ENCODE measurements at places on chromosomes 2 and 18. TPM values are rescaled to one million over a fixed set of nuclear protein-coding genes. Genes with fewer than 3 reads are reported as not detected.

GRCh38 chr2:107529146-107529545, 297.5 kb upstream of the RGPD4 start:
- H3K27ac ChIP-seq, result no peak overlapping the region
- no peaks in the 10 kb centered on the region for H3K27me3 ChIP-seq
- H3K36me3 ChIP-seq, result no peaks in the 10 kb centered on the region
- H3K4me3 ChIP-seq, result no peak overlapping the region
- no peak for DNase-seq

KRTCAP3 gene
- total RNA-seq, result 8.3 TPM

DNA sequence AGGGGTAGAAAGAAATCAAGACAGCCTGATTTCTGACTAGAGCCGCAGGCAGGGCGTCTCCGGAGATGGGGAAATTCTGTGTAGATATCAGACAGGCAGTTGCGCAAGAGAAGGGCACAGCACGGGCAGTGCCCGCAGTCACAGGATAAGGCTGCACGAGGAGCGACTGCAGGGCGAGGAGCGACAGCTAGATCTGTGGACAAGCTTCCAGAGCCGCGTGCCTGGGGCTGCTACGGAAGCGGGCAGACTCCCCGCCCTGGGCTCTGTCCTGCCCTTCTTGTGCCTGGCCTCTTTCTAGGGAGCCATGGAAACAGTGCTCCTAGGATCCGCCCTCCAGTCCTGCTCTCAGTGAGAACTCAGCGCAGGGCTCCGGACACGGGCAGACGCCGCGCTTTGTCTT, 12.6 kb downstream of the MC5R start:
- no peak for DNase-seq
- H3K27ac ChIP-seq, result no peak overlapping the region
- peaks cover 17% of the 10 kb centered on the region for H3K27me3 ChIP-seq
- H3K4me1 ChIP-seq, result no peaks in the 10 kb centered on the region
- H3K4me3 ChIP-seq, result no peak overlapping the region

- no peak overlapping the region for H3K27ac ChIP-seq
- H3K4me3 ChIP-seq, result no peak overlapping the region
- no peak for DNase-seq
- no peaks in the 10 kb centered on the region for H3K4me1 ChIP-seq
- no peaks in the 10 kb centered on the region for H3K36me3 ChIP-seq
- H3K27me3 ChIP-seq, result peaks cover 8% of the 10 kb centered on the region
Observed at GRCh38 chr2:105175231-105175630, 66.3 kb upstream of the GPR45 start.

NLRC4 gene
- not detected for total RNA-seq

GRCh38 chr18:2657788-2658458, 2.4 kb downstream of the SMCHD1 start:
- no peaks in the 10 kb centered on the region for H3K27me3 ChIP-seq
- peaks cover 45% of the 10 kb centered on the region for H3K4me1 ChIP-seq
- peak overlapping the region; percentile 81 for H3K27ac ChIP-seq
- H3K4me3 ChIP-seq, result peak overlapping the region; percentile 85
- no peak for DNase-seq

DNA sequence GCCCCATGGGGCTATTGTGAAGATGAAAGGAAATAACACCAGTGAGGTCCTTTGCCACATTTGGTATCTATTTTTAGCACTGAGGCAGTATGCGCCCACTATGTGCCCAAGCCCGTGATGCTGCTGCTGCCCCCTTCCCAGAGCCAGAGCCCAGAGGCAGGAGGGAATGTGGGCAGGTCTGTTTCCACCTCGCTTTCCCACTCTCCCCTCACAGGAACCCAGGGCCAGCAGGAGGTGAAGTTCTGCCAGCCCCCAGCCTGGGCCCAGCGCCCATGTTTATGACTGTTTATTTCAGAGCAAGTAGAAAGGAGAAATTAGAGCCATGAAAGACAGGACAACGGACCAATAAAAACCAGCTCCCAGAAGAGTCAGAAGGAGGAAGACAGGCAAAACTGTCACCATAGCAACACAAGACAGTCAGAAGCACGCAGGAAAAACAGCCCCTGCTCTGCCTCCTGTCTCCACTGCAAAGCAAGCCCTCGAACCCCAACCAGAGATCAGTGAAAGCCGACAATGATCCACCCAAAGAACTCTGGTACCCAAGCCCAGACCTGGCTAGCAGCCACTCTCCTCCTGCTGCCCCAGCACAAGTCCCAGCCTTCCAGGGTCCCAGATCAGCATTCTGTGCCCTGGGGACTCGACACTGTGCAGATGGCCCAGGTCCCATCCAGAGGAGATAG, 1.4 kb downstream of the CYRIA start:
- peaks cover 20% of the 10 kb centered on the region for H3K4me1 ChIP-seq
- no peaks in the 10 kb centered on the region for H3K36me3 ChIP-seq
- no peak for DNase-seq
- peaks cover 26% of the 10 kb centered on the region for H3K27me3 ChIP-seq
- H3K4me3 ChIP-seq, result peak overlapping the region; percentile 60
- no peak overlapping the region for H3K27ac ChIP-seq

DES gene
- not detected for total RNA-seq

APLF gene
- total RNA-seq, result 2.7 TPM

- no peak overlapping the region for H3K4me3 ChIP-seq
- DNase-seq, result no peak
- no peaks in the 10 kb centered on the region for H3K36me3 ChIP-seq
- no peaks in the 10 kb centered on the region for H3K4me1 ChIP-seq
- H3K27me3 ChIP-seq, result peaks cover 7% of the 10 kb centered on the region
- H3K27ac ChIP-seq, result no peak overlapping the region
Observed at GRCh38 chr2:29475499-29475898, 360.3 kb downstream of the CLIP4 start.

SKA1 gene
- total RNA-seq, result 51.4 TPM

DNA sequence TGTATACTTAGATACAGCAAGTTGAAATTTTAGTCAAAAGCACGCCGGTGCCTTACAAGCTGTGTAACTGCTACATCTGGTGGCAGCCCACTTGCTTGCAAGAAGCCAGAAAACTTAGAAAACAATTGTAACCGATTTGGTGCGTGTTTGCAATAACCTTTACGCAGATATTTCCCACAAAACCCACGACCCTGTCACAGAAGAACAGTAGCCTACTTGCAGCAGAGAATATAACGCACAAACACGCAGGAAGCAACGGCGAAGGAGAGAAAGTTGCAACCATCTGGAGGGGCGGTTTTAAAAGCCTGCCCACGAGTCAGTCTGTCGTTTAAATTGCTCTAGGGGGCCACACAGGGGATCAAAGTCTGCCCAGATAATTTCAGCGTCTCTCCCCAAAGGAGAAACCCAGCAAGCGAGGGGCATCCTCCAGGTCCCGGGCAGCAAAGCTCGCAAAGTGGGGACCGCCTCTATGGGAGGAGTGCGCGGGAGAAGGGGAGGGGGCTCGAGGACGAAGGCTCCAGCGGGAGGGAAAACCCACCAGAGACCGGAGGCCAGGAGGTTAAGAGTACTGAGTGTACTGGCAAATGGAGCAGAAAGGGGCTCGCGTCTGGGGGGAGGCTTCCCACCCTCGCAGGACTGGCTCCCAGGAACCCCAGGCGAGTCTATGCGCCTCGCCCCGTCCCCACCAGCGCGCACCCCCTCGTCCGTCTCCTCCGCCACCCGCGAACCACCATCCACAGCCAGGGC, 1.1 kb downstream of the TLK1 start:
- peak overlapping the region; percentile 100 for H3K4me3 ChIP-seq
- H3K27ac ChIP-seq, result peak overlapping the region; percentile 97
- peaks cover 9% of the 10 kb centered on the region for H3K36me3 ChIP-seq
- peak; percentile 56 for DNase-seq
- H3K4me1 ChIP-seq, result peaks cover 64% of the 10 kb centered on the region

AKAIN1 gene
- total RNA-seq, result not detected

DNA sequence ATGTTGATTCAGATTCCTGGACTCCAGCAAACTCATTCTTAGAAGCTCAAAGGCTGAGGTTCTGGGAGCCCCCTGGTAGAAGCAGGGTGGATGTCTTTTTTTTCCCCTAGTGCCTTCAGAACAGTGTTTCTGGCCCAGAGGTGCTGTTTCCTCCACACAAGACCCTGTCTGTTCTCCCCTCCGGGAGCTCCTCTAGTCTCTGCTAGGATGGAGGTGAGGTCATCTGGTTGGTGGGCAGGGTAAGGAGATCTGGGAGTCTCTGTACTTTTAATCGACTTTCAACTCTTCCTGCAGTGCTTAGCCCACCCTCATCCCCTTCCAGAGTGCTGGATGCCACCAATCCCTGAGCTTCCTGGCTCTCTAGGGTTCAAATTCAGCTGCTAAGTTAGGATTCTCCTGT, 192.0 kb downstream of the SH3BP4 start:
- no peak for DNase-seq
- H3K36me3 ChIP-seq, result no peaks in the 10 kb centered on the region
- no peaks in the 10 kb centered on the region for H3K4me1 ChIP-seq
- H3K4me3 ChIP-seq, result no peak overlapping the region
- peaks cover 4% of the 10 kb centered on the region for H3K27me3 ChIP-seq

DNA sequence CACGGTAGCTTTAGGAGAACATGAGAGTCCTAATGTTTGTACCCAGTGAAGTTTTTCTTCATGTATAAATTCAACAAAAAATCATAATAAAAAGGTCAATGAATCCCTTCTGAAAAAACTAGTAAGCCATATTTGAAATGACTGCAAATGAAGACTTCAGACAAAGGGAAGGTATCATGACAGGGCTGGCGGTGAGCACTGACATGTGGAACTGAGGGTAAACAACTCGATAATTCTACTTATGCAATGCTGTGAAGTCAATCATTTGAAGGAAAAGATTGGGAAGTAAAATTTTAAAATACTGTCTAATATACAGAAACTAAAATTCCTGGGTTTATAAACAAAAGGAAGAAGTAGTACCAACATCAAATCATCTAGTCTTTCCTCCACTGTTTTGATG, 190.2 kb upstream of the COPS8 start:
- peaks cover 7% of the 10 kb centered on the region for H3K27me3 ChIP-seq
- H3K36me3 ChIP-seq, result no peaks in the 10 kb centered on the region
- no peaks in the 10 kb centered on the region for H3K4me1 ChIP-seq
- H3K4me3 ChIP-seq, result no peak overlapping the region
- no peak for DNase-seq
- H3K27ac ChIP-seq, result no peak overlapping the region

- H3K27ac ChIP-seq, result no peak overlapping the region
- peaks cover 32% of the 10 kb centered on the region for H3K36me3 ChIP-seq
- DNase-seq, result no peak
- H3K27me3 ChIP-seq, result no peaks in the 10 kb centered on the region
- no peak overlapping the region for H3K4me3 ChIP-seq
Observed at GRCh38 chr2:134352844-134353243, 99.0 kb downstream of the MGAT5 start.

TEX44 gene
- total RNA-seq, result not detected

NT5DC4 gene
- not detected for total RNA-seq

RGPD5 gene
- 12.1 TPM for total RNA-seq

DNA sequence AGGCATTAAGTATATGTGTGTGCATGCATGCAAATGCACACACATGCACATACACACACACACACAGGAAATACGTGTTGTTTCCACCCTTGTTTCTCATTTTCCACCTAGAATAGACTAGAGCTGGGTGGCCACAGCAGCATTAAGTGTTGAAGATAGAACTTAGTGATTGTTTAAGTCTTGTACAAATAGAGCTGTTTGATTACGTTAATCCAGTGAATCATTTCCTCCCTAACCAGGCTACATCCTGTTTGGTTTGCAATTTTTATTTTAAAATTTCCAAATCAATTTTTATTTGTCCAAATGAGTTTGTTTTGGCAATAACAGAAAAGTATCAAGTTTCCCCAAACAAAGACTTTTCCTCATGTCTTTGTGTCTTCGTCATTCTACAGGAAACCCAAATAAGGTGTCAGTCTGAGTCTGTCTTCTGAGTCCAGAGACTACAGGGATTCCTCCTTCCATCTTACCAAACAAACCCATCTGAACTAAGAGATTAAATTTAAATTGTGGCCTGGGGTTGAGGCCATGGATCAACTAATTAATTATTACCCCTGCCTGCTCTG, 74.6 kb upstream of the GALNT5 start:
- no peaks in the 10 kb centered on the region for H3K36me3 ChIP-seq
- peaks cover 7% of the 10 kb centered on the region for H3K4me1 ChIP-seq
- H3K27me3 ChIP-seq, result peaks cover 4% of the 10 kb centered on the region
- no peak overlapping the region for H3K4me3 ChIP-seq
- H3K27ac ChIP-seq, result no peak overlapping the region

DNA sequence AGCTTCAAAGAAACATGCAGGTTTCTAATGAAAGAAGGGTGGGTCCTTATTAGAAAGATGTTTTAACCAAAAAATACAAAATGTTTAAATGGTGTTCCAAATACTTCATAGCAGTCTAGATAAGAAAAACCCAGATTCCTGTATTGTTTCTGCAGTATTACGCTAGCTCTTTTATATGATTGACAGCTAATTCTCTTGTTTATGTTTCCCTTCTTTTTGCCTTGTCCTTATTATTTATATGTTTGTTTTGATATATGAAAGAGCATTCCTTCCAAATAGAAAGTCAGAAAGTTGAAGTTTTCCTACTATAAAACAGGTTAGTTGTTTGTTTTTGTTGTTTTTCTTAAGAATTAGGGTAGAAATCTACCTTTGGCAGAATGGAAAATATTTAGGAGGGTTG, 41.1 kb upstream of the PNPT1 start:
- peaks cover 2% of the 10 kb centered on the region for H3K27me3 ChIP-seq
- DNase-seq, result no peak
- H3K27ac ChIP-seq, result no peak overlapping the region
- H3K4me3 ChIP-seq, result no peak overlapping the region
- no peaks in the 10 kb centered on the region for H3K36me3 ChIP-seq

SLC4A3 gene
- not detected for total RNA-seq

GRCh38 chr18:57833441-57834101, 30.5 kb upstream of the ATP8B1 start:
- peak; percentile 16 for DNase-seq
- H3K4me3 ChIP-seq, result peak overlapping the region; percentile 33
- H3K36me3 ChIP-seq, result peaks cover 20% of the 10 kb centered on the region
- H3K27me3 ChIP-seq, result peaks cover 5% of the 10 kb centered on the region
- peaks cover 41% of the 10 kb centered on the region for H3K4me1 ChIP-seq

GRCh38 chr2:33510586-33510968, 34.1 kb downstream of the RASGRP3 start:
- no peak overlapping the region for H3K27ac ChIP-seq
- H3K36me3 ChIP-seq, result peaks cover 15% of the 10 kb centered on the region
- H3K4me1 ChIP-seq, result no peaks in the 10 kb centered on the region

FKBP1B gene
- total RNA-seq, result 1.9 TPM

- DNase-seq, result no peak
- no peak overlapping the region for H3K27ac ChIP-seq
- H3K27me3 ChIP-seq, result no peaks in the 10 kb centered on the region
- H3K36me3 ChIP-seq, result no peaks in the 10 kb centered on the region
Observed at GRCh38 chr2:122863532-122863931, 1108.1 kb downstream of the TSN start.

- H3K4me1 ChIP-seq, result peaks cover 11% of the 10 kb centered on the region
- H3K27me3 ChIP-seq, result no peaks in the 10 kb centered on the region
- H3K4me3 ChIP-seq, result no peak overlapping the region
- no peak for DNase-seq
- no peak overlapping the region for H3K27ac ChIP-seq
Observed at GRCh38 chr18:11948852-11949523, 32.3 kb upstream of the IMPA2 start.

DUSP2 gene
- 14.2 TPM for total RNA-seq
